Activated CD4-positive, alpha-beta memory T cell treated with anti-CD3 and anti-CD28 coated beads, Interleukin-2, amount 10 ng/mL, durations not matched to agents 7 days and 5 days (primary cell): ENCODE measurements at places on chromosomes 4 and X. TPM values are rescaled to one million over a fixed set of nuclear protein-coding genes. Genes with fewer than 3 reads are reported as not detected.
A peak's percentile ranks its signal among the peaks of the same experiment; 100 is the strongest.

DNA sequence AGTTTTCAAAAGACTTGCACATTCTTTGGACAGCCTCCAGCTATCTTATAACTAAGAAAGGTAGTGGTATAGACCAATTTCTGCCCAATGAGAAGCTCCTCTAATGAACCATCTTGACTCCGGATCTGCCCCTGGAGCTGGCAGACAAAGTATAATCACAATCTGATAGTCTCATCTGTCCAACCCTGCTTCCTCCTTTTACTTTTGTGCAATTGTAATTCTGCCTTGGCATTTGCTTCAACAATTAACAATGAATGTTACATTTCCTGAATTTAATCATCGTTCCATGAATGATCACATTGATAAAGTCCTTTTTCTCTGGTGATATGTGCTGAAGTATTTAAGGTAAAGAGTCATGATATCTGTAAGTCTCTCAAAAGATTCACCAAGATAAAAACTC, 27.8 kb downstream of the FRYL start:
- no peak for DNase-seq

DNA sequence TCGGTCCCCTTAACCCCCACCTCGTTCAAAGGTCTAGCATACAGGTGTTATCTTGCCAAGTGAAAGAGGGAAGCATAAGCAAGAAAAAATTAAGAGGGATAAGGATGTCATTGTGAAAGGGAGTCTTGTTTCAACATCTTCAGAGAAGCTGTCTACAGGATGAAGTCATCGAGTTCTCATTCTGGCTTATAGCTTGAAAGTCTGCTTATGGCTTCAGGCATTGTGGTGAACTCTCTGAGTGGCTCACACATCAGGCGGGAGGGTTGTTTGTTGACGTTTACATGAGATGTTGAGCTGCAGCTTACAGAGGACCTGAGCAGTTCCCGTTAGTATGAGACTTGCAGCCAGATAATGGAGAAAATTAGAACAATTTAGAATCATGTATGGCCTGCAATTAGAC, 16.6 kb downstream of the MAGEA9B start:
- no peak for DNase-seq

- DNase-seq: no peak
Observed at GRCh38 chr4:73911746-73912145, 42.6 kb downstream of the CXCL1 start.

DNA sequence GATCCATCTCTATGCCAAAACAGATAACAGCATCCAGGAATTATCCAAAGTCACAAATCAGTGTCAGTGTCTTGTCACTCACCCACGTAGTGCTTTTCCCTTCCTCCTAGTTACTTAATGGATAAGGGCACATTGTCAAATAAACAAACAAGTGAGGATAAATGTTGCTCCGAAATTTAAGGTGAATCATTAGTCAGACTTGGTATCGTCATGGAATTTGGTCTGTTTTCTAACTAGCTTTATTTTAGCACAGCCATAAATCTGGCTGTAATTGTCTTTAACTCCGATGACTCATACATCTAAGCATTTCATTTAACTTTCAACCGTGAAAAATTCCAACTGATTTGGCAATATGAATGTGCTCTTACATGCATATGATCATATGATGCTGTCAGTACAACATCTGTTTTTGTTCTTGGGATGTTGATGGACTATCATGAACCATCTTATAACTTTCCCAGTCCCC, 83.3 kb downstream of the SNCA start:
- no peak for DNase-seq

DNA sequence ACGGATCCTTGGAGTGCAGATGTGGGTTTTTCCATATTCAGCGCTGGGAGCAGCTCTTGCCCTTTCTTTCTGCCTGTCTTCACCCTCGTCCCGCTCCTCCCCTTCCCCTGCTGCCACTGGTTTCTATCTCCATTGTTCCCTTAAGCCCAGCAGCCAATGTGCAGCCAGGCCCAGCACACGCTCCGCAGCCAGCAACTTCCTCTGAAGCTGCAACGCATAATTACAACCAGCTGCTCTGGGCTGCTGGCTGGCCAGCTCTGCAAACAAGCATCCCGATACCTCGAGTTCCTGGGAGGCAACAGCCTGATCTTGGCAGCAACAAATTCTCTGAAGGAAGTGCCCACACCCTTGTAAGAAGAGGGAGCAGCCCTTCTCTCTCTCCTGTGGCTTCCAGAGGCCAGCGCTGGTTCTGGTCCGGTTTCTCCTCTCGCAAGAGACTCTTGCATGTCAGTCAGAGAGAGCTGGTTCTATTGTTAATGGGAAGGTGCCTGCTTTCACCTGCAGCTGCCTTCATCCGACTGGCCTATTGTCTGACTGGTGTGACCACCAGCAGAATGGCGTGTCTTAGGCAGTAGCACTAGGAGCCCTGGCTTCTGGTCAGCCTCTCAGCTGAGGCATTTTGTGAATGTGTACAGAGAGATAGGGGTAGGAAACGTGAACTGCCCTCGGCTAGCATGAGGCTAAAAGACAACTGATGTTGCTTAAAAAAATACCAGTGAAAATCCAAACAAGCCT, 83.8 kb upstream of the MAML3 start:
- no peak for DNase-seq

DNA sequence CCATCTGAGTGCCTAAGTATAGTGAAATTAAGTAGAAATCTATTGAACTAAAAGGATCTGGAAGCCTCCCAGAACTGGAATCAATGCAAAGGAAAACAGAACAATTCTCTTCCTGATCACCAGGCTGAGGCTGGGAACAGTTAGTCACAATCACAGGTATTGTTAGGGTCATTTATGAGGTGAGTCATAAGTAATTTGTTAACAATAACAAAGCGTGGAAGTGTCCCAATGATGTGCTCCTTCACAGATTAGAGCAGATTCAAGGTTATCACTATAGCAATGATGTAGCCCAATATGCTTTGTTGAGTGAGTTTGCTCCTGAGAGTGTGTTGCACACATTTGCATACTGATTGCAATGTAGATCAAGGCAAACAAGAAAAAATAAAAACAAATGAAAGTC, 228.1 kb downstream of the ZNF674 start:
- no peak for DNase-seq

- no peak for DNase-seq
Observed at GRCh38 chrX:143437439-143437838, 79.8 kb downstream of the SPANXN3 start.

Gene FAM53A
- 0.91 TPM for total RNA-seq

GRCh38 chr4:142452161-142452855, 393.8 kb downstream of the INPP4B start:
- DNase-seq: no peak

DNA sequence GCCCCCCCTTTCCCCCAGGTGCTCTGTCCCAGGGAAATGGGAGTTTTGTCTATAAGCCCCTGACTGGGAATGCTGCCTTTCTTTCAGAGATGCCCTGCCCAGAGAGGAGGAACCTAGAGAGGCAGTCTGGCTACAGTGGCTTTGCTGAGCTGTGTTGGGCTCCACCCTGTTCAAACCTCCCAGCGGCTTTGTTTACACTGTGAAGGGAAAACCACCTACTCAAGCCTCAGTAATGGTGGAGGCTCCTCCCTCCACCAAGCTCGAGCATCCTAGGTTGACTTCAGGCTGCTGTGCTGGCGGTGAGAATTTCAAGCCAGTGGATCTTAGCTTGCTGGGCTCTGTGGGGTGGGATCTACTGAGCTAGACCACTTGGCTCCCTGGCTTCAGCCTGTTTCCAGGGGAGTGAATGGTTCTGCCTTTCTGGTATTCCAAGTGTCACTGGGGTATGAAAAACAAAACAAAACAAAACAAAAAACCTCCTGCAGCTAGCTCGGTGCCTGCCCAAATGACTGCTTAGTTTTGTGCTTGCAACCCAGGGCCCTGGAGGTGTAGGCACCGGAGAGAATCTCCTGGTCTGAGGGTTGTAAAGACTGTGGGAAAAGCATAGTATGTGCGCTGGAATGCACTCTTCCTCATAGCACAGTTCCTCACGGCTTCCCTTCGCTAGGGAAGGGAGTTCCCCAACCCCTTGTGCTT, 41.7 kb downstream of the ITM2A start:
- DNase-seq: peak; percentile 50

Gene PPP4R3C
- not detected for total RNA-seq

DNA sequence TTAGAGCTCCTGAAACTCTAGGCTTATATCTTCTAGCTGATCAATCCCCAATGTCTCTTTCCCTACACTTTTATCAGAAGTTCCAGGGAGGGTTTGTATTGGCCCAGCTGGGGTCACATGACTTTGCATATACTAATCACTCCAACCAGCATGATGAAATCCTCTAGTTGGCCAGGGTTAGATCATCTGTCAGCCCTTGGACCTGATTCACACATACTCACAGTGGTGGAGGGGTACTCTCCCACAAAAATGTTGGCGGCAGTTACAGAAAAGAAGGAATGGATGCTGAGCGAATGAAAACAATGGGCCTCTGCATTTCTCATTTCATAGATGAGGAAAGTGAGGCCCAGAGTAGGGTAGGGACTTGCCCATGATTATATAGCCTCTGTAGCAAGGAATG, 151.1 kb downstream of the PJA1 start:
- no peak for DNase-seq

DNA sequence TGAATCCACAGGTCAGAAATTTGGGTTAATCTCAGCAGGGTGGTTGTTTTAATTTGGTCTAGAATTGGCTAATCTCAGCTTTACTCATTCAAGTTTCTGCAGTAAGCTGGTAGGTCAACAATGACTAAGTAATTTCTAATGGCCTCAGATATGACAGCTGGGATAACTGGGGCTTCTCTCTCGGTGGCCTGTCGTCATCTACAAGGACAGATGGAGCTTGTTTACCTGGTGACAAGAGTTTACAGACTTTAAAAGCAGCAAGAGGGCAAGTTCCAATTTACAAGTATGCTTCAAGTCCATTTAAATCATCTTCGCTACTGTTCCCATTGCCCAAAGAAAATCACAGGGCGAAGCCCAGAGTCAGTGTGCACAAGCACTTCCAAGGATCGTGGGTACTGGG, 453.9 kb downstream of the PDHA2 start:
- DNase-seq: no peak

Gene PDGFRA
- total RNA-seq: 0.68 TPM

DNA sequence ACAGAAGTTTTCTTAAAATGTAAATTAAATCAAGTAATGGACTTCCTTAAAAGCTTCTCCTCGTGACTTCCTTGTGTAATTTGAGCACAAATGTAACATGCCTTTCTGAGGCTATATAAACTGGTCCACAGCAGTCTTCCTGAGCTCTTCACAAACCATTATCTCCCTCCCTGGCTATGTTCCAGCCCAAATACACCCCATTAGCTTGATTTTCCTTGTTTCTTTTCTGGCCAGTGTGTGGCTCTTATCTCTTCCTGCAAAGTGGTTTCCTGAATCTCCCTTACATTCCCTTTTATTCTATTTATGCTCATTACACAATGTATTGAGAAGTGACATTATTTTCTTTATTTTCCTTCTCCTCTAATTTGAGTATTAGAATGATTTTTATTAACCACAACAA, 1085.3 kb upstream of the PCDH10 start:
- no peak for DNase-seq

DNA sequence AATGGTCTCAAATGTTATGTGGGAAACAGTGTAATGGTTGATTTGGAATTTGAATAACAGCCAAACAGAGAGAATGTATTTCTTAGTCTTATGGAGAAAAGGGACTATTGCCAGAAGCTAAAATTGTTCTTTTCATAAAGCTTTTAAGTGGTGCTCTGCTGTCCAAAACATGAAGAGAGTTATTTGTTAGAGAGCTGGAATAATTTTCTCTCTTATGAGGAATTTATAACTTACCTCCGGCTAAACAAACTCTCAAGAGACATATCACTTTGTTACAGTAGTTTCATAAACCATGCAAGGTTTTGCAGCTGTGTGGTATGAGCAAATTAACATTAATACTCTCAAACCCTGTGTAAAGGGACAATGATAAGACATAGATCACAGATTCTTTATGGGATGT, 28.6 kb downstream of the SULT1B1 start:
- DNase-seq: no peak

Gene CEP135
- 18.8 TPM for total RNA-seq

DNA sequence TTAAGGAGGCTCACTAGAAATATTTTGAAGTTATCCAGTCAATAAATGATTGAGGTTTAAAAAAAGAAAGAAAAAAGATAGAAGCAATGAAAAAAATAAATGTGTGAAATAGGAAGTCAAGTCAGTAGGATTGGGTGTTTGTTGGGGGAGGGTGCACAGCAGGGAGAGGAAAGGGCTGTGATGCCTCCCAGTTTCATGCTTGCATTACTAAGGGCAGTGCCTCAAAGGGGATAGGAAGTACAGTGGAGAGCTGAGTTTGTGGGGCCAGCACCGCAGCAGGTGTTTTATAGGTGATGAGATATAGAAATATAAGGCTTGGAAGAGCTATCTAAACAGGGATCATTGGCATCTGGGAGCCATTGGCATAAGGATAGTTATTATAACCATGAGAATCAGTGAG, 919.2 kb downstream of the STIM2 start:
- no peak for DNase-seq

- no peak for DNase-seq
Observed at GRCh38 chr4:100682477-100683218, 164.8 kb upstream of the EMCN start.

- peak; percentile 56 for DNase-seq
Observed at GRCh38 chr4:40194602-40195161, 2.1 kb upstream of the RHOH start.

DNA sequence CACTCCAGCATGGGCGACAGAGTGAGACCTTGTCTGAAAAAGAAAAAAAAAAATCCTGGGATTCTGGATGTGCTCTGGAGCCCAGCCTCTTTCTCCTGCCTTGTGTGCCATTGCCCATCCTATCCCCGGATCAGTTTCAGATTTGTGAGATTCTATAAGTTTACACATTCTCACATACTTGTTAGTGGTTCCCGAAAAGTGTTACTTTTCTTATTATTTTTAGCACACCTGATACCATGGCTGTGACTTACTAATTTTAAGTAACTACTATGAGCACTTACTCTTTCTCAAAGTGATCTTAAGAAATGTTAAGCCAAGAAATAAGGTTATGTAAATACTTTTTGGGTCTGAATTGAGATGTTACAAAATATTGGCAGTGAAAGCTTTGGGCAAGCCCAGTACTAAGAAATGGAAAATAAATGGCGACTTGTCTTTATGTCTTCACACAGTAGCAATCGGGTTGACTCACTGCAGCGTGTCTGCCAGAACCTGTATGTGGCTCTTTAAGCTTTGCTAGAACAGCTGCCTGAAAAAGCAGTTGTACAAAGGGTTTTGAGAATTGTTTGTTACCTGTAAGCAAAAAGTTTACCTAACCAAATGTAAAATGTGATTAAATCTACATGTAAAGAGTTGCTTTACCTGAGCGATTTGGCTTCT, 118.7 kb downstream of the KLHL8 start:
- no peak for DNase-seq

Gene EVC2
- 2.2 TPM for total RNA-seq

- DNase-seq: no peak
Observed at GRCh38 chr4:94722748-94723147, 35.0 kb upstream of the BMPR1B start.

Gene POU3F4
- not detected for total RNA-seq

Gene NXF2
- total RNA-seq: not detected

Gene QRFPR
- total RNA-seq: not detected

GRCh38 chr4:3263053-3263875, 14.3 kb downstream of the MSANTD1 start:
- no peak for DNase-seq

- no peak for DNase-seq
Observed at GRCh38 chr4:5126231-5126630, 75.0 kb downstream of the STK32B start.

Gene FRG2
- total RNA-seq: not detected

Gene RPL34
- 1,199 TPM for total RNA-seq

Gene HOPX
- total RNA-seq: 206 TPM

Gene RNF212
- 1.0 TPM for total RNA-seq

Gene AMOT
- 0.35 TPM for total RNA-seq

Gene UNC5C
- not detected for total RNA-seq
